ENCODE measurements at places on chromosomes 1 and 21.

DNA sequence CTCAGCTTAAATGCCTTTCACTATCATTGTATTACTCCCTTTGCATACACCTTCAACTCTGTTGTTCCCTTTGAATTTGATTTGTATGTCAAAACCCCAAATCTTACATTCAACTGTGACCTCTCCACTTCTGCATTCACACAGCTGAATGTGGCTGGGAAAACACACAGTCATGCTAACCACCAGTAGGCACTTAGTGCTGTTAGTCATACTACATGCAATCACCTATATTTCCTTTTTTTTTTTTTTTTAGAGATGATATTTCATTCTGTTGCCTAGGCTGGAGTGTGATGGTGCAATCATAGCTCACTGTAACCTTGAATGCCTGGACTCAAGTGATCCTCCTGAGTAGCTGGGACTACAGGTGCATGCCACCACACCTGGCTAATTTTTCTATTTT lies 16.2 kb downstream of the BTBD8 start:
- no peak for DNase-seq

- no peak for DNase-seq
These were observed 66.8 kb downstream of the TTC3 start for GRCh38 chr21:37139902-37140301.

- DNase-seq = peak; percentile 87
These were observed at the start of gene THBS3 for GRCh38 chr1:155207806-155208540. Gene THBS3 (minus strand): TSS chr1:155207897. CDS start chr1:155207876, 21 bp downstream.

DNA sequence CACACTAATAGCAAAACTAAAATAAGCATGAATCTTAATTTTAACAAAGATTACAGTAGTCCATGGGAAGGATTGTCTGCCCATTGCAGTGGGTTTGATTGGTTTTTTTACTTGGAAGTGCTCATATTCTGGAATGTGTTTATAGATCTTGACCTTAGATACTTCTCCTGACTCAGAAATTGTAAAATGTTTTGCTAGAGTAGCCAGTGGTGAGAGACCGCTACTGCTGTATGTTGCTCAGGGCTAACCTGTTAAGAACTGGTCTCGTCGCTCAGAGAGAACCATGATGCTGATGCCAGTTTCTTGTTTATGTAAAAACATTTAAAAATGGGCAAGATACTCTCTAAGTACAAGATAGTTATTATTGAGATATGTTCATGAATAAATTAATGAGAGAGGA lies 99.9 kb downstream of the ROR1 start:
- no peak for DNase-seq

DNA sequence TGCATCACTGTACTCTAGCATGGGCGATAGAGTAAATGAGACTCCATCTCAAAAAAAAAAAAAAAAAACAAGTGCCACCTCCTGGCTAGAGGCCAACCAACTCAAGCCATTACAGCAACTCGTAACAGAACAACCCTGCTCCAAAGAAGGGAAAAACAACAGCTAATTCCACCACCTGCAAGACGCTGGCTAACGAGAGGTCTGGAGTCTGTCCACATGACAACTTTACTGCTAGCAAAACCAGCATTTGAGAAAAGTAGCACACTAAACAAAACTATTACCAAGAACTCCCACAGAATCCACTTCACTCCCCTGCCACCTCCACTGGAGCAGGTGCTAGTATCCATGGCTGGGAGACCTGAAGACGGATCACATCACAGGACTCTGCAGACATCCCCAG lies 24.1 kb upstream of the EGLN1 start:
- no peak for DNase-seq

GRCh38 chr1:23896491-23896890 lies 16.7 kb downstream of the CNR2 start:
- no peak for DNase-seq

DNA sequence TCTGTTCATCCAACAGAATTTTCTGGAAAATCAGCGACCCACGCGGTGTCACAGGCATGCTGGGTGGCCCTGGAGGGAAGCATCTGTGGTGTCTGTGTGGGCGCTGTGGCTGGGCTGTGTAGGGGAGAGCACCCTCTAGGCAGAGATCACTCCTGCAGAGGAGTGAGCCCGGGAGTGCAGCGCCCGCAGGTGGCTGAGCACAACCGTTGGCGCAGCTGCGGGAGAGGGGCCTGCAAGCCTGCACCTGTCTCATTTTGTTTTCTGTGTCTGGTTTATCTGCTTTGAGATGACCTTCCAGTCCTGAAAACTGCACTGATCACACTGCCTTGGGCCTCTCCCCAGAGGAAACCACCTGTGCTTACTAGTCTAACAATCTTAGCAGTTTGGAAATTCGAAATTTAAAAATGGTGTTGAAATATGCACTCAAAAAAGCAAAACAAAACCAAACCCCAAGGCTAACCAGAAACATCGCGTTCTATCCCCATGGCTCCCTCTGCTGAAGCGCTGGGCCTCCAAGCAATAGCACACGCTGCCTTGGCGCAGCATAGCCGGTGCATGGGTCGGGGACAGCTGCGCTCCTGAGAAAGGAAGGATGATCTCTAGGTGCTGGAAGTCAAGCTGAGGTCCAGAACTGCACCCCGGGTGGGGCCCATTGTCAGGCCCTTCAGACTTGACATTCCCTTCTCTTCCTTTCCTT lies 4.8 kb downstream of the FAM3B start:
- no peak for DNase-seq

DNA sequence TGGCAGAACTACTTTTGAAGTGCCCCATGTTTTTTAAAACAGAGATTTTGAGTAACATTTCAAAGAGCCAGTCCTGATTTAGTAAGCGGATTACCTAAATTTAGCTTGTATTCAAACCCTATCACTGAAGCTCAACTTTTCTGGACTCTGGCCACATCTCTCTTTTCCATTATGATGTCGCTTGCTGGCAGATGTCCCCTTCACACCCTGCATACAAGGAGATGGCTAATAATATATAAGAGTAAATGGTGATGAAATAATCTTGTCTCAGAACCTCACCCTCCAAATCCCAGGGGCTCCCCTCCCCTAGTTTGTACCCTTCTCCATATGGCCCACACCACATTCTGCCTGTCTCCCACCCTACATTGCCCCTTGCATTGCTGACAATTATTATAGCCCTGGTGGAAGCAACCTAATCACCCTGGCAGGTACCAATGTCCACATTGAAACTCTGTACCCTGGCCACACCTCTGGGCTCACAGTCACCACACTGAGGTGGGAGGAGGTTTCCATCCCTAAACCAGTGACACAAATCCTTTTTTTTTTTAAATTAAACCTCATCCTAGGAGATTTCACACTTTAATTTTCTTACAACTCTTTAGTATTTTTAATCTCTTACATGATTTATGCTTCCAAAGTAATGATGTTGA lies 106.0 kb upstream of the SYT6 start:
- no peak for DNase-seq

- no peak for DNase-seq
These were observed 6.7 kb downstream of the ARNT start for GRCh38 chr1:150869683-150870082.

DNA sequence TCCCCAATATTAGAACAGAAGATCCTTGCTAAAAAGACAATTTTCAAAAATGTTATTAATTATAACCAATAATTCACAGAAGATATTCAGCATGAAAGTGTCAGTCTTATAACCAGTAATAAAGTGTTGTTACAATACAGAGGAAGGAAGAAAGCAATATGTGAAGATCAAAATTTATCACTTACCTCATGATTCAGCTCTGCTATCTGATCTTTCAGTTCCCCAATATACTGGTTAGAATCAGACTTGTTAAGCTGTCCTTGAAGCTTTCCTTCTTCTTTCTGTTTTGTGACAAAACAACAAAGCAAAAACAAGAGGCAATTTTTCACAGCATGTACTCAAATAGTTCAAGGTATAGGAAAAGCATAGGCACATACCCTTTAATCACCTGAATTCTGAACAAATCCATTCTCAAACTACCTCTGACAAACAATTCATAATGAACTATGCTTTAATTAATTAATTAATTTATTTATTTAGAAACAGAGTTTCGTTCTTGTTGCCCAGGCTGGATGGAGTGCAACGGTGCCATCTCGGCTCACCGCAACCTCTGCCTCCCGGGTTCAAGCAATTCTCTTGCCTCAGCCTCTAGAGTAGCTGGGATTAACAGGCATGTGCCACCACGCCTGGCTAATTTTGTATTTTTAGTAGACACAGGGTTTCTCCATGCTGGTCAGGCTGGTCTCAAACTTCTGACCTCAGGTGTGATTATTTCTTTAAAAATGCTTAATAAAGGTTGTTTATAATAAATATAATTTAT lies 76.9 kb upstream of the GFI1 start:
- no peak for DNase-seq

- DNase-seq = no peak
These were observed 117.2 kb downstream of the DMRTB1 start for GRCh38 chr1:53576381-53576801.

DNA sequence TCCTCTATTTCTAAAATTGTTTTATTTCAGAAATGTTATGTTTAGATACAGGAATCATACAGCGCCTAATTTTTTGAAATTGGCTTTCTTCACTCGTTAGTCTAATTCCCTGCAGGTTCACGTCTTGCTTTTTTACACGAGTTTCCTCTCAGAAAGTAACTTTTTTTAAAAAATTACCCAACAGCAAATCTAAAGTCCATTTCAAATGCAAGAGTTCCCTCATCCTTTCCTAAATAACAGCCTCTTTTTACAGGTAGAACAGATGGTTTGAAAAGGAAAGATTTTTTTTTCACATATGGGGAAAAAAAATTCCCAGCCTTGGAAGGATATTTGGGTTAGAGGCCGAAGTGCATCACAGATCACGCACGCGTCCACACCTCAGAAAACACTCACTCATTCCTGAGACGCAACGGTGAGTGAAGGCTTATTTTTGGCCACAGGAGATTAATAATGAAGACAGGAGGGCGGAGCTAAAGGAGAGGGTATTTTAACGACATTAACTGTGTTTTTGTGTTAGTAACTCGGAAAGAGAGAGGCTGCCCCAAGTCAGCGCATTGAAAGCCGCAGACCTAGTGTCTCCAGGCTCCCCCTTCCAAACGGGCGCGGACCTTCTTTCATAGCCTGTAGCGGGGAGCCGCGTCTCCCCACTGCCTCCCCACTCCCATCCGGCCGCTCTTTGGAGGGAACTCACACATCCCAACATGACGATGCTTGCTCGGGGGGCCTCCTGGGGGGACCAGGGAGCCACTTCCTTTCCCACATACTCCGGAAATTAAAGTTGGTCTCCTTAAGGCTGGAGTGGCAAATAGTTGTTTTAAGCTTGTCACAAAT lies 969 bp upstream of the RIPK4 start:
- peak; percentile 66 for DNase-seq

- peak; percentile 100 for DNase-seq
These were observed at the start of gene UBE4B for GRCh38 chr1:10032590-10033358. Gene UBE4B (plus strand): TSS chr1:10032958. CDS start chr1:10033671, 713 bp downstream.

GRCh38 chr1:73803380-73803779 lies 394.6 kb downstream of the LRRIQ3 start:
- no peak for DNase-seq

DNA sequence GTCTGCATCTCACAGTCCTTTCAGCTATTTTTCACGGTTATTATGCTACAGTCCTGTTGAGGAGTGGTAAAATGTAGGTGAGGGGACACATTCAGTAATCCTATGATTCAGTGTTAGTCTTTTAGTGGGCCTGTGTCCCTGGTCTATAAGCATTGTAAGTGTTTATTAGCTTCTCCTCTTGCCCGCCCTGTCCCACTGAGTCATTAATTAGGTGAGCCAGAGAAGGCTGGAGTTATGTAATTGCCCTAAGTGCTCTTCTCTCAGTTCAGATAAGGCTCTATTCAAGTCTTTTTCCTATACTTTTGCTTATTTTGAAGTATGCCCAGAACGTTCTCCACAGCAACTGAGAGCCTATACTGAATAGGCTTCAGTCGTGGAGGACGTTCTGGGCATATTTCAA lies 76.3 kb upstream of the ZRANB2 start:
- no peak for DNase-seq

DNA sequence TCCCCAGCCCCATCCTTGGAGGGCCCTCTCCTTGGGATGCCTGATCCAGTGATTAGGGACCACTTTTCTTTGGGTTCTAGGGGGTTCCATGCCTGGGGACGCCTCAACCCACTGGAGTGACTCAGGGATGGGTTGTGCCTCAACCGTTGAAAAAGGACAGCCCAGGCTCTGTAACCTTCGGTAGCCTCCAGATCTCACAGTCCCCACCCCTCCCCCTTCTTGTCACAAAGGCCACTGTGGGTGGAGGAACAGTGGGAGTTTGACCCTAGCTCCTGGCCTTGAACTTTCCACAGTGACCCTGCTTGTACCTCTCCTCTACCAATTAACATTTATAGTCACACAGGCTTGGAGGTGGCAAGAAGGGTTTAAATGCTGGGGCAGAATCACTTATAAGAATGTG lies 2.6 kb upstream of the RORC start:
- no peak for DNase-seq

DNA sequence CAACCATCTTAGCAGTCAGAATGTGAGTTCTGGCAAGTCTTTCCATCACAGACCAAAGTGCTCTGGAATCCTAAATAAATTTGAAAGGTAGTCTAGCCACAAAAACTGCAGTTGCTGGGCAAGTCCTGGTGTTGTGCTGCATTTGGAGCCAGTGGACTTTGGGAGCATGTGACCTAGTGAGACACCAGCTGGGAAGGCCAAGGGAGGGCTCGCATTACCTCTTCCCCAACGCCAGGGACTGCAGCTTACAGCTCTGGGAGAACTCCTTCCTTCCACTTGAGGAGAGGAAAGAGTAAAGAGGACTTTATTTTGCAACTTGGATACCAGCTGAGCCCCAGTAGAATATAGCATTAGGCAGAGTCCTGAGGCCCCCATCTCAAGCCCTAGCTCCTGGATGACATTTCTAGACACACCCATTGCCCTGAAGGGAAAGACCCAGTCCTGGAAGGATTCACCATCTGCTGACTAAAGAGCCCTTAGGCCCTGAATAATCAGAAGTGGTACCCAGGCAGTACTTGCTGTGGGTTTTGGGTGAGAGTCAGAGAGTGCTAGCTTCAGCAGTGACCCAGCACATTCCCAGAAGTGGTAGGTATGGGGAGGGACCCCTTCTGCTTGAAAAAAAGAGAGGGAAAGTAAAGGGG lies 190.7 kb downstream of the NUF2 start:
- DNase-seq = no peak

DNA sequence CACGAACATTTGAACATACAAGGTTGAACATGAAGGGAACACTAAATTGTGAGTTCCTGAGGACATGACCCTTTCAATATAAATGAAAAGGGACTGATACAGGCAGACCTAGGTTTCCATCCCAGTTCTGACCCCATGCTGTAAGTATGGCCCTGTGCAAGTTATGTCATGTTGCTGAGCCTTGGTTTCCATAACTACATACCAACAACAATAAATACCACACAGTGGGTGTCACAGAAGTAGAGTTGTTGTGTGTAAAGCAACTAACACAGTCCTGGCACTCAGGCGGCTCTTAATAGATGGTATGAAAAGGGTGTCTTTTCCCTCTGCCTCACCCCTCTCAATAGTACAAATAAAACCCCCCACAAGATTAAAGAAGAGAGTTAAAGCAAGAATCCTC lies 140.8 kb downstream of the LMX1A start:
- DNase-seq = no peak

- no peak for DNase-seq
These were observed 38.5 kb downstream of the CAMTA1 start for GRCh38 chr1:6823793-6824192.

- no peak for DNase-seq
These were observed 257.0 kb upstream of the ADGRL2 start for GRCh38 chr1:81543764-81544163.

- DNase-seq = no peak
These were observed 43.6 kb downstream of the CACHD1 start for GRCh38 chr1:64513545-64513944.

All from H7 (cell line).